HuH-7 (cell line): ENCODE measurements at places on chromosomes 16 and 17.

- DNase-seq, result peak; percentile 68
Observed at GRCh38 chr17:29292992-29293889, 707 bp downstream of the NUFIP2 start.

- DNase-seq, result no peak
Observed at GRCh38 chr16:14121142-14121541, 50.0 kb downstream of the MRTFB start.

GRCh38 chr16:75794426-75794825, 68.1 kb upstream of the CPHXL start:
- no peak for DNase-seq

- peak; percentile 38 for DNase-seq
Observed at GRCh38 chr16:1308036-1308976, 1.1 kb upstream of the UBE2I start.

- no peak for DNase-seq
Observed at GRCh38 chr17:3695723-3696411, at the start of gene P2RX5. TSS of gene P2RX5 (minus strand) at chr17:3696155. CDS start at chr17:3696005, 150 bp downstream.

GRCh38 chr16:25007284-25007984, 7.7 kb downstream of the ARHGAP17 start:
- no peak for DNase-seq

- DNase-seq, result no peak
Observed at GRCh38 chr17:80586846-80587228, 42.2 kb downstream of the RPTOR start.

DNA sequence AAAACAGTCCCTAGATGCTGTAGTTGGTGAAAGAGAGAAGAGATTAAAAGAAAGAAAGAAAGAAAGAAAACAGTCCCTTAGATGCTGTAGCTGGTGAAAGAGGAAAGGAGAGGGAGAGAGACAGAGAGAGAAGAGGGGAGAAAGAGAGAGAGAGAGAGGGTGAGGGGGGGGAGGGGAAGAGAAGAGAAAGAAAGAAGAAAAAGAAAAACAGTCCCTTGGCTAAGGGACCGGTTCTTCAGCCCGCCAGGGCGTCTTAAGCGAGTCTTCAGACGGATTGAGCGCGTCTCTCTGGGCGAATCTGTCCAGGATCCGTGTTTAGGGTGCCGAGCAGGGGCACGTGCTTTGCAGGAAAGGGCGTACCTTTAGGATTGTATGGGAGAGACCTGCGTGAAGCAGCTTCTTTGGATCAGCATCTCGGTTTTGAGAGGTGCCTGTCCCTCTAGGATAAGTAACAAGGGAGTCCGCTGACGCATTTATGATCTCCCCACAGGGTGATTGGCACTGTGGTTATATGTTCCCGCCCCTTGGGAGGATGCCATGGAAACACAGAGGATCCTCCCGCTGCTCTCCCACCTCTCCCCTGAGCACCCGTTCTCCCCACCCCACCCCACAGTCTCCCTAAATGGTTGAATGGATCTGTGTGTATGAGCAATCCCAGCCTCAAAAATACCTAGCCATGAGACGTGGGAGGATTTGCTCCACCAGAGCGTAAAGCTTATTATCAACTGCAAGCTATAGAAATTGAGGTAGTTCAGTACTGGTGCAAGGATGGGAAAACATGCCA, 16.7 kb downstream of the GNGT2 start:
- DNase-seq, result peak; percentile 70
